ENCODE measurements at places on chromosomes 16 and 17.

DNA sequence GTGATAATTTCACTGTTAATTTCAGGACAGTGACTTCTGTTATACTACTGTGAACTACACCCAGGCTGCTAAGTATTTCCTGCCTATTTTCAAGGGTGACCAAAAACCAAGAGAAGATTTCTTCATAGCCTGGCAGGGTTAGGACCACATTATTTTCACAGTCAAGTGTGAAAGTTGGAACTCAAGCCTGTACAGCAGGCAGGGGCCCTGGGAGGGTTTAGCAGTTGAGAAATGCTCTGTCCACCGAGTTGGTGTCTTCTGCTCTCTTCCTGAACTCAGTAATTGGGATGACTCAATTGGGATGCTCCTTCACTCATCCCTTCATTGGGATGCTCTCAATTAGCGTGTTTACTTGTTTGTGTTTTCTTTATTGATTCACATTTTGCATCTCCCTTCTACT, 347.3 kb upstream of the CDH11 start:
- DNase-seq = no peak

DNA sequence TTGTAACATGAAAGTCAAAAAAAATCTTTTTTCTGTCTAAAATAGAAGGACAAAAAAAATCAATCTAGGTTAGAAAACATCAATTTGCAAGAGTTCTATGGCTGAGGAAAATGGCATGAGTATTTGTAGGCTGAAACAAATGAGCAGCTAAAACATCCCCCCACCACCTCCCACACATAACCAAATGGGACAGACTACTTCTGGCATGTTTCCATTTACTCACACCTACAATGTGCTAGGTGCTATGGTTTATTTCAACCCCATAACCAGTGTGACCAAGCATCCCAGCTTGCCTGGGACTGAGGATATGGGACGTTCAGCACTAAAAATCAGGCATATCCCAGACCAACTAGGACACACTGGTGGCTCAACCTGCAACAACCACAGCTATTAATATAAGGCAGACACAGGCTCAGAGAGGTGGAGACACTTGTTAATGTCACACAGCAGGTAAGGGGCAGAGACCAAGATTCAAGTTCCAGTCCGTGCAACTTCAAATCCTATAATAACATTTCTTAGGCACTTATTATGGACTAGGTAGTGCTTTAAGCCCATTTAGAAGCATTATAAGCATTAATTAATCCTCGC, 96.0 kb downstream of the XYLT1 start:
- DNase-seq = no peak

- no peak for DNase-seq
These were observed 2.6 kb upstream of the KRT35 start for GRCh38 chr17:41483531-41483930.

DNA sequence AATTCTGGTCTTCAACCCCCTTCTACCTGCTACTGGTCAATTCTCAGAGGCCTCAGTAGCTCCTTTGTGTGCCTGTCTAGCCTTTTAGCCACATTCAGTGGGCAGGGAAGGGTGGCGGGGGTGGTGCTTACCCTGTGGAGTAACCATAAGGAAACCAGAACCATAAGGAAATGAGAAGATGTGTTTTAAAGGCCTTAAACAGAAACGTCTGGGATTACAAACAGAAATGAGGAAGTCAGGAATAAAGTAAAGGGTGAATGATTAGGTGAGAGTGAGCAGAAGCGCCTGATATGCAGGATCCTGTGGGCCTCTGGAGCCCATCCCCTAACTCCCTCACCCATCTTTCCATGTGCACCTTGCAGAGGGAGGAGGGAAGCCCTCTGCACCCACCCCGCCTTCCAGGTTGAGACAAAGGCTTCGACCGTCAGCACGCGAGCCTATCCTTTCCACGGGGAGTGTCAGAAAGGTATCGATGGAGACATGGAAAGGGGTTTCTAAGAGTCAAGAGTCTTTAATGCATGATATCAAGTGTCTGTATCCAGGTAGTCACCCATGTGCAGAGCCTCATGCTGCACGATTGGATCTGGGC, 20.4 kb downstream of the KIAA0513 start:
- peak; percentile 87 for DNase-seq

DNA sequence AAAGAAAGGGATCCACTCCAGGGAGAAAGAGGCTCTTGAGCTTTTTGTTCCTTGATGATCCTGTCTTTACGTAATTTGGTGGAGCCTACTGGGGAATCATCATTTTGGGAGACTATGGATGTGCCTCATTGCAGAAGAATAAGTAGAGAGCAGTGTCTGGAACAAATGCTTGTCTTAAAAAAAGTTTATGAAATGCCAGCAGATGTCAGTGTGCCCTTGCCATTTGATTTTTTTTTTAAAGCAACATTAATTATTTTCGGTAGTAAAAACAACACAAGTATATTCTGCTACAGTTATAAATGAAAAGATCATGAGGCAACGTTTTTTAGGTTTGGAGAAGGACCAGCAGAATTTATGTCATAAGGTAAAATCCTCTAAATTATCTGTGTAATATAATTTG, 934.8 kb upstream of the EEF2KMT start:
- DNase-seq = no peak

DNA sequence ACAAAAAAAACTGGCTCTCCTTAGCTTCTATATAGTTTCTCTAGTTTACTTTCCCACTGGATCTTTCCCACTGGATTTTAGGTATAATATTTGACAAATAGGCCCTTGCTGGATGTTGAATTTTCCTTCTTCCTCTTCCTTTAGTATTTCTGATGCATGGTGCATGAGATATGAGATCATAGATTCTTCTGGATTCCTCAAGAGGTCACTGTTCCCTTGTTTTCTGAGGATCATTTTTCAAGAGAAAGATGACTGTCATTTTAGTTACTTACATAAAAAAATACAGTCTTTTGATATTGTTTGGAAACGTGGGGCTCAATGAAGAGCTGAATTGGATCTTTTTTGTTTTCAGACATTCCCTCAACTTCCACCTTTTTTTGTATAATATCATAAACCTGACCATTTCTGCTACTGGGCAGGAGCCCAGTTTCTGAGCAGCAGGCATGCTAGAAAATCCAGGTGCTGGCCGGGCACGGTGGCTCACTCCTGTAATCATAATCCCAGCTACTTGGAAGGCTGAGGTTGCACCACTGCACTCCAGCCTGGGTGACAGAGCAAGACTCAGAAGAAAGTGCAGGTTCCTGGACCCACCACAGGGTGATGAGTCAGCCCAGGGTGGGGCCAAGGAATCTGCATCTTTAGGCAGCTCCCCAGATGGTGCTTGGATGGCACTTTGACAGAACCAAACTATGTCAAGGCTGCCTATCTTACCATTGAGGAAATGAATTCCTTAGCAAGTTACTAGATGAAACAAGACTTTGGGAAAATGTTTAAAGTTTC, 70.3 kb downstream of the SDR42E1 start:
- DNase-seq = peak; percentile 58

GRCh38 chr17:48500435-48501426, 30.1 kb downstream of the HOXB1 start:
- DNase-seq = no peak

GRCh38 chr17:58312021-58312630, 16.5 kb downstream of the TSPOAP1 start:
- no peak for DNase-seq

DNA sequence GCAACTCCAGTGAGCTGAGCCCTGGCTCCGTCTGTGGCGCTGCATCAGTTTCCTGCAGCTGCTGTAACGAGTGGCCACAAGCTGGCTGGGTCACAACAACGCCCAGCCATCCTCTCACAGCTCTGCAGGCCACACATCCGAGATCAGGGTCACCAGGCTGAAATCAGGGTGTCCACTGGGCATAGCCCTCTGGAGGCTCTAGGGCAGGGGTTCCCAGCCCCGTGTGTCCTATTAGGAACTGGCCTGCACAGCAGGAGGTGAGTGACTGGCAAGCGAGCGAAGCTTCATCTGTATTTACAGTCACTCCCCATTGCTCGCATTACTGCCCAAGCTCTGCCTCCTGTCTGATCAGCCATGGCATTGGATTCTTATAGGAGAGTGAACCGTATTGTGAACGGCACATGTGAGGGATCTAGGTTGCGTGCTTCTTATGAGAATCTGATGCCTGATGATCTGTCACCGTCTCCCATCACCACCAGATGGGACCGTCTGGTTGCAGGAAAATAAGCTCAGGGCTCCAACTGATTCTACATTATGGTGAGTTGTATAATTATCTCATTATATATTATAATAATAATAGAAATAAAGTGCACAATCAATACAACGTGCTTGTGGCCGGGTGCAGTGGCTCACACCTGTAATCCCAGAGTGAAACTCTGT, 176.5 kb downstream of the SEC14L1 start:
- peak; percentile 13 for DNase-seq

DNA sequence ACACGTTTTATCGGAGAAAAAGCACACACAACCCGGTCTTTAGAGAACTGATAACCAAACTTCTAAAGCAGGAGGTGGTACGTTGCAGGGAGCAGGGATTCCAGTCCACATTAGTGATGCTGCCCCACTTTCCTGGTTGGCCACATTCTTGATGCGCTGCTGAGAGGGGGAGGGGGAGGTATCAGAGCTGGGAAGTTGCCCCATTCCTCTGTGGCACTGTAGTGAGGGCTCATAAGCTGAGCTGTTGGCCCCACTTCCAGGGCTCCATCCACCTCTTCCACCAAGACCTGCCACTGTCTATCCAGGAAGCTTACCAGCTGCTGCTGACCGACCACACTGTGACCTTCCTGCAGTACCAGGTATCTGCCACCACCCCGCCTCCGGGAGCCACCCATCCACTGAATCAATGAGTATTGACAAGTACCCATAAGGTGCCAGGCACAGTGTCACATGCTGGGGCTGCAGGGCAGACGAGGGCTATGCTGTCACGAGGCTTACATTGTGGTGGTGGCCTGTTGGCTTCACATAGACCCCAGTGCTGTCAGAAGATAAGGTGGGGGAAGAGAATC, 1.1 kb downstream of the TSEN54 start:
- DNase-seq = no peak

DNA sequence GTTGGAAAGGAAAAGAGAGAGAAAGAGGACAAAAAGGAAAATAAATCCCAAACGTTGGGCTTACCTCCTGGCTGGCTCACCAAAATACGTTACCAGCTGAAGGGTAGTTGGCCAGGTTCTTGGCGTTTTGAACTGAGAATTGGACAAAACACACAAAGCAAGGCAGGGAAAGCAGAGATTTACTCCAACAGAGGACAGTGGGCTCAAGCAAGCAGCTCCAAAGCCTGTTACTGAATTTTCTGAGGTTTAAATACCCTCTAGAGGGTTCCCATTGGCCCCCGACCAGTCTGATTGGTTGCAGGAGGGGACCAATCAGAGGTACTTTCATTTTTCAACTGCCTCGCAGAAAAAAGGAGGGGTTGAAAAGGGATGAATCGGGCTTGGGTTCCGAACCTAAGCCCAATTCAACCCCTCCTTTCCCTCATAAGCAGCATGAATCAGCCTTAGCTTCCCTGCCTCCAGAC, 55.6 kb upstream of the ALOX12 start:
- peak; percentile 89 for DNase-seq

DNA sequence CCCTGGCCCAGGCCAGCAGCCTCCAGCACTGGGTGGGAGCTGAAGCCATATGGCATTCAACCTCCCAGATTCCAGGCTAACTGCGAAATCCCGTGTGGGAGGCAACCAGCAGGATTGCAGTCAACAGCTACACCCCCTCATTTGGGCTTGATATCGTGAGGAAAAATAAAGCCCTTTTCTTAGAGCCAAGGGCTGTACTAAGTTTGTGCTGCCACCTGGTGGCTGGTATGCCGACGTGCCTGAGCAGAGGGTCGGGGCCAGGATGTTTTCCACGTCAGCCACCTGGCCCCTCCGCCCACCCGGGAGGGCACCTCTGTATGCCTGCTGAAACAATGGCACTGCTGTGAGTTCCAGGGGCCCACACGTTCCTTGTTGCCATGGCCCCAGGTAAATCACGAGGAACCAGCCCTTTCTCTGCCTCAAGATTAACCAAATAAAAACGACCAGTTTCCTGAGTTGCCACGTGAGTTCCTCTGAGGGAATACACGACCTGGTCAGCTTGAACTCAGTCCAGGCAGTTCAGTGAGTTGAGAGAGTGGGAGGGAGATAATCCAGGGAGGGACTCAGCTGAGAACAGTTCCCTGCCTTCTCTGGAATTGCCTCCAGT, 9.0 kb downstream of the TMEM98 start:
- peak; percentile 9 for DNase-seq

- peak; percentile 37 for DNase-seq
These were observed 214.3 kb downstream of the IRX3 start for GRCh38 chr16:54072237-54072636.

DNA sequence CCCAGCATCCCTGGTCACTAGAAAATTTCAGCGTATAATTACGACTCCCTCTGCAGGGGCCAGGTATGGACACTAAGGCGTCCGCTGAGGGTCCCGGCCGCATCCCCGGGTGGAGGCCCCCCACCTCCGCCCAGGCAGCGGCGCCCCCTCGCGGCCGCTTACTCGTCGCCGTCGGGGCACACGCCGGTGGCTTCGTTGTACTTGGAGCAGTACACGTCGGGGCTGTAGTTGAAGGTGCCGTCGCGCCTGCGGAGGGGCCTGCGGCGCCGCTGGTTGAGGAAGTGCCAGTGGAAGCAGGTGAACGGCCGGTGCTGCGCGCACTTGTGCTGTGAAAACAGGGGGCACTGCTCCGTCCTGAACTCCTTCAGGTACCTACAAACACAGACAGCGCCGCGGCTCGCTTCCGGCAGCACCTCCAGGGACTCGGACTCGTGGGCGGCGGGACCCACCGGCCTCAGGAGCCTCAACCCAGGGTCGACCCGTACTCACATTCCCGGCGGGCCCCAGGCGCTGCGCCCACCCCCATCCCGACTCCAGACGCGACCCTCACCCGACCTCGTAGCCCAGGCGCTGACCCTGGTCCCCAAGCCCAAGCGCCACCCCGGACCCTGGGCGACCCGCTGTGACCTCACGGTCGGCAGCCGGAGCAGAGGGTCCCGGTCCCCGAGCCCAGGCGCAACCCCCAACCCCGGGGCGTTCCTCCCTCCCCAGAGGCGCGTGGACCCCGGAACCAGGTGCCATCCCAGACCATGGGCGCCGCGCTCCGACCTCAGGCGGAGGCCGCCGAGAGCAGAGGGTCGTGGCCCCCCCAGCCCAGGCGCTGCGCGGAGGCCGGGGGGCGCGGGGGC, 596 bp downstream of the UNKL start:
- peak; percentile 49 for DNase-seq

GRCh38 chr16:88686062-88686438, 257 bp downstream of the SNAI3 start:
- DNase-seq = no peak

DNA sequence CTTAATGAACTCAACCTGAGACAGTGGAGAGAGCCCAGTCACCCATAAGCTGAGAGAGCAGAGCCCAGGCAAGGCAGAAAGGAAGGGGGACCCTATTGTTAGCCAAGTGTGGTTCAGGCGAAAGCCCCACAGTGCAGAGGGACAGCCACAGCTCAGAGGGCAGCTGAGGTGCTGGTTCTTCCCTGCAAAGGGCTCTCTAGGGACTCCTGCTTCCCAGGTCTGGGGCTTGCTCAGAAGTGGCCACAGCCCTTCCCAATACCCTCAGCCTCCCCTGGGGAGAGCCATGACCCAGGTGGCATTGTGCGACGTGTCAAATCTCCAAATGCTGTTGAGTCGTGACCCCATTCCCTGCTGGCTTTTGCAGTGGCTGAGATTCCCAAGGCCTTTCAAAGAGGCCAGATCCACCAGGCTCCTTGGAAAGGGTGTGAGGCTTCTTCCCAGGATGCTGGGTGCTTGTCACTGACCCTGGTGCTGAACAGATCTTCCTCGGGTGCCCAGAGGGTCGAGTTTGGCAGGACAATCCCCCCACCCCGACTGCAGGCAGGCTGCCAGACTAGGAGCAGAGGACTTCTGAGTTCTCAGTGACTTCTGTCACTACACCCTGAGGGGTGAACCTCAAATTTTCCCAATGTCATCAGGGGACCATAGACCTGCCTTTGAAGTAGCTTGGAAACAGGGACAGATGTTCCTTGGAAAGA, 2.5 kb upstream of the CCL17 start:
- no peak for DNase-seq

Data from MV-4-11 (cell line).